ENCODE measurements at places on chromosomes 6 and 20.

- no peak for DNase-seq
Measured at GRCh38 chr6:150202934-150203333, 60.1 kb downstream of the PPP1R14C start.

DNA sequence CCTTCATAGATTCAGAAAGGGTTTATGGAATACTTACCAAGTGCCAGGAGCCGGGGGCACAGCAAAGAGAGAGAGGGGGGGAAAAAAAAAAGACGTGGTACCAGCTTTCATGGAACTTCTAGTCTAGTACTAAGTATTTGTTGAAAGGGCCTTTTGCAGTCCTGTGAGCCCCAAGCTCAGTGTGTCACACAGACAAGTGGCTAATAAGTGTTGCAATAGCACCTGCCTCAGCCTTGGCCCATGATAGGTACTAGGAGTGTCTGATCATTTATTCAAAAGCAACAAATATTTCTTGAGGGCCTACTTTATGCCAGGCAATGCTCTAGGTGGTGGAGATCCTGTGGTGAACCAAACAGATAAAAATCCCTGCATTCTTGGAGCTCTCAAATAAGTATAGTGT lies 7.9 kb downstream of the MYLK2 start:
- no peak for DNase-seq

DNA sequence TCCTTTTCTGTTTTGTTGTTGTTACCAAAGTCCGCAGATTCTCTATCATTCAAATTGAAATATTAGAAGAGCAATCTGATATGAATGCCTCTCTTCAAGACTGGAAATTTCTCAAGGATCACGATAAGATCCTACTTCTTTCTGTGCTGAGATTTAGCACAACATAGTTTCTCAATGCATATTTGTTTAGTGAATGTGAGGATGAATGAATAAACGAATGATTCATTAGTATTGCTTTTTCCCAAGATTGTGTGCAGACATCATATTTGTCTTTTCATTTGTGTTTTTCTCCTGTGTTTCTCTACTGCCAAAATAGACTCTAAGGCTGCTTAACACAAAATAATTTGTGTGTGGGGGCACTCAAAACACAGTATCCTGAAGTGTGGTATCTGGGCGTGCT lies 862.7 kb upstream of the MAP3K7 start:
- DNase-seq = no peak

DNA sequence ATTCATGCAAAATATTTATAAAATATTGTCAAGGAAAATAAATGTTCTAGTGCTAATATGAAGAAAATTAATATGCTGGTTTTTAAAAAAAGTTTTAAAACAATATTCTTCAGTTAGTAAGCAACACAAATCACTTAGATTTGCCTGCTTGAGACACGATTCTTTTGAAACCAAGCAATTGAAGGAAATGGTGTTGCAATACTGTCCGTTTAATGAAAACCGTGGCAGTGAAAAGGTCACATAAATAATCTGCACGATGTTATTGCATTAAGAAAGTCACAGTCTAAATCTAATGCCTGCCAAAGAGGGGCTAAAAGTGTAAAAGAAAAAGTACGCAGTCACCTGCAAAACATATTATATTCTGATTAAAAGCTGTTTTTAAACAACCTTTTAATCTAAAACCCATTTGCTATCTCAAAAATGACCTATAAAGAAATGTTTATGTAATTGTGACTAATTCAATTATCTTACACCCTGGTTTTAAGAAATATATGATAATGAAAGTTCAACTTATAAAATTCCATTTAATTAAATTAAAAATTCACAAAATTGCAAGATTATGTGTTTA lies 143.0 kb downstream of the GMDS start:
- no peak for DNase-seq

DNA sequence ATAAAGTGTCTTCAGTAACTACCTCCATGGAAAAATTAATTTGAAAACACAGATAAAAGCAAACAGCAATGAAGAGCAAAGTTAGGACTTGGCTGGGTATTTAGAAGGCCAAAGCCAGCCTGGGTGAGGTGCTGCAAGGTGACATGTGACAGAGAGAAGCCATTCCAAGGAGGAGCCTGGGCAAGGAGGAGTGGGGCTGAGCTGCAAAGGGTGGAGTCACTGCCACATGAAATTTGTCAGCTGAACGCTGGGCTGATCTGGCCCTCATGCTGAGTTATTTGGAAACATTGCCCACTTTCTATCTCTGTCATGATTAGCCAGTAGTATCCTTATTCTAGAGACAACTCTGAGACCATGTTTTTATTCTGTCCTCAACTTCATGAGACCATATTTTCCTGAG lies 76.3 kb downstream of the PERP start:
- DNase-seq = no peak

DNA sequence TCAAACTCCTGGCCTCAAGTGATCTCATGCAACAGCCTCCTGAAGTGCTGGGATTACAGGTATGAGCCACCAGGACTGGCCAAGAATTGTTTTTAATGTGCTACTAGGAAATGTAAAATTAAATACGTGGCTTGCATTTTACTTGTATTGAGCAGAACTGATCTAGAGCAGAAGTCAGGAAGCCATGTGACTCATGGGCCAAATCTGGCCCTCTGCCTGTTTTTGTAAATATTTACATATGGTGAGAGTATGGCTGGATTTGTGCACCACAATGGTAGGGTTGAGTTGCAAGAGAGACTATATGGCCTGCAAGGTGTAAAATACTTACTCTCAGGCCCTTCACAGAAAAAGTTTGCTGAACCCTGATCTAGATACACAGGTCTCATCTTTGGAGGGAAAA lies 75.8 kb downstream of the LAMP5 start:
- peak; percentile 25 for DNase-seq

DNA sequence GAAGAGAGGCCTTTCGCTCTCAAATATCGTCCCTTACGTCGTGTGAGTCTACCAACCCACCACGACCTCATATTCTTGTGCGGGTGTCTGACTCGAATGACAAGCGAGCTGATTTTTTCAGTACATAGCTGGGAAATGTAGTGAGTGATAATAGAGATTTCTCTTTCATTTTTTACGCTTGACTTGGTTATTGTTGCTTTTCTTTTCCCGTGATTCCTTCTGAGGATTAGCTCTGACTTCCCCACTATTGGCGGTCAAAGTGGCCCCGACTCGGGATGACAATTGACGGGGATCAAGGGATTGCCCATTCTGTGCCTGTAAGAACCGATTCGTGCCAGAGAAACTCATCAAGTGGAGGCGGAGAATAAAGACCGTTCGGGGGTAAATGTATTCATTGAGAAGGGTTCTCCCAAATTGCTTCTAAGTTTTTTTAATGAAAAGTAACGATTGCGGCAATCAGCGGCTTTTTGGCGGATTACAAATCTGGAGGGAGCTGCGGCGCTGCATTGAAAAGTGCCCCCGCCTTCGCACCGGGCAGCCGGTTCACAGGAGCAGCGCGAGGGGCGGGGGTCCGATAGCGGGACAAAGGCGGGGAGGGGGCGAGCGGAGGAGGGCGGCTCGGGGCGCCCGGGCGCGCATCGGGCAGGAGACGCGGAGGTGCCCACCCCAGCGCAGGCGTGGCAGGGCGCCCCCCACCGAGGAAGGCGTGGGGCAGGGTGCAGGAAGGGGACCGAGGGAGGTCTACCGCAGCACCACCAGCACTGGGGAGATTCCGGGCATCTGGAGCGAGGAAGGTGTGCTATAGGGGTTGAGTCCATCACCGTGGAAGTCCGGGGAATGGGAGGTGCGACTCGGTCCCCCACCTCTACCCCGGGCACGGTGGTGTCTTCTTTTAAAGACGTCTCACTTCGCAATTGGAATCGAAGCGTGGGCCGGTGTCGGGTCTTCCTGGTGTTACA lies 44.5 kb upstream of the OSTM1 start:
- DNase-seq = no peak

GRCh38 chr6:46263707-46264086 lies 92.9 kb upstream of the ENPP5 start:
- DNase-seq = peak; percentile 24
